ENCODE measurements at places on chromosomes 6 and 20.
A peak's percentile ranks its signal among the peaks of the same experiment; 100 is the strongest.

DNA sequence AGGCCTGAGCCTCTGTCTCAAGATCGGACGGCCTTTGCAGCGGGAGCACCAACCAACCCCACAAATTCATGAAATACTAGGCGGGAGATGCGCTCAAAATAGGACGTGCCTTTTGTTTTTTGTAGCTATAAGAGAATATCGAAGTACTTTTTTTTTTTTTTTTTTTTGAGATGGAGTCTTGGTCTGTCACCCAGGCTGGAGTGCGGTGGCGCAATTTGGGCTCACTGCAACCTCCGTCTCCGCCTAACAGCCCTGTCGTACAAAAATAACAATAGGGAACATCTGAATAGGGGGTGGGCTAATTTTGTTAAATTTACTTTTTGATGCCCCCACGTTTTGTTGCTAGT lies 5.9 kb upstream of the TUBB2A start:
- DNase-seq, result no peak

DNA sequence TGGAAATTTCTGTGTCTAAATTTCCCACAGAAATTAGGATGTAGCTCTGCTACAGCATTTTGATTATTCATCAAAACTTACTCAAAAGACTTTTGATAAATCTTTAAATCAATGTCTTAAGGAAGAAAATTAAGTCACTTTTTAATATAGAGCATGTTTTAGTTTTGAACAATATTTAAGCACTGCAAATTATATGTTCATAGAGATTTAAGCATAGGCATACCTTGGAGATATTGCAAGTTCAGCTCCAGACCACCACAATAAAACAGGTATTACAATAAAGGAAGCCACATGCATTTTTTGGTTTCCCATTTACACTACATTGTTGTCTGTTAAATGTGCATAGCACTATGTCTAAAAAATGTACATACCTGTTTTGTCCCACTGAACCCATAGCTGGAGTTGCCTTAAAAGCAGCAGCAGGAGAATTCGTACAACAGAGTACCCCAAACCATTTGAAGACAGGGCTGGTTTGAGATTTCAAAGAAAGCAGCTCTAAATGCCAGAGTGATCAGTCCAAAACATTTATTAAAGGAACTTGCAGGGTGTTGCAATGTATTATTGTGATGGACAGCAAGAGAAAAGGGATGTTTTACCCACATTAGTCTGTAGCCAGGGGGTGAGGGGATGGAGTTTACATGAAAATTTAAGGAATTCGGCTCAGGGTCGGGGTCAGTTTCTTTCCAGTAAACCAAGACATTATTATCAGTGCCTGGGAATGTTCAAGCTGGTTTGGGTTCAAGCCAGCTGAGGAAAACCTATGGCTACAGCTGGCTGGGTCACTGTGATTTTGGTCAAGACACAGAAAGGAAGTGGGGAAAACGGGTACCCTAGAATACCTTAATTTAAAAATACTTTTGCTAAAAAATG lies 6.3 kb upstream of the LOC128125822 start:
- no peak for DNase-seq

GRCh38 chr6:152068622-152069261 lies 261.3 kb downstream of the ESR1 start:
- no peak for DNase-seq

GRCh38 chr20:49775229-49775693 lies 37.4 kb upstream of the SLC9A8 start:
- no peak for DNase-seq

GRCh38 chr6:140445474-140446004 lies 1071.1 kb upstream of the CITED2 start:
- peak; percentile 34 for DNase-seq

- no peak for DNase-seq
Observed at GRCh38 chr20:25064561-25065071, 6.7 kb upstream of the ACSS1 start.

DNA sequence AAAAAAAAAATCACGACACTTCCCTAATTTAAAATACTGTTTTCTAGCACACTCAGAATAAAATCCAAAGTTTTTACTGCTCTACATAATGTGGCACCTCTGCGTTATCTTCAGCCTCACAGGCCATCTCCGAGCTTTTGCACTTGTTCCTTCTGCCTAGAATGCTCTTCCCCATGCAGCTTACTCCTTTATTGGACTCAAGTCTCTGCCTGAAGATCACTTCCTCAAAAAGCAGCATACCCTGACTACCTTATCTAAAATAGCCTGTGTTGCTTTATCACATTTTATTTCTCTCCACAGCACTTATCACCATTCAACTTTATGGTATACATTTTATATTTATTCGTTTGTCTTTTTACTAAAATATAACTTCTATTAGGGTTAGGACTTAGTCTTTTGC lies 2.3 kb downstream of the ZNF322 start:
- no peak for DNase-seq

DNA sequence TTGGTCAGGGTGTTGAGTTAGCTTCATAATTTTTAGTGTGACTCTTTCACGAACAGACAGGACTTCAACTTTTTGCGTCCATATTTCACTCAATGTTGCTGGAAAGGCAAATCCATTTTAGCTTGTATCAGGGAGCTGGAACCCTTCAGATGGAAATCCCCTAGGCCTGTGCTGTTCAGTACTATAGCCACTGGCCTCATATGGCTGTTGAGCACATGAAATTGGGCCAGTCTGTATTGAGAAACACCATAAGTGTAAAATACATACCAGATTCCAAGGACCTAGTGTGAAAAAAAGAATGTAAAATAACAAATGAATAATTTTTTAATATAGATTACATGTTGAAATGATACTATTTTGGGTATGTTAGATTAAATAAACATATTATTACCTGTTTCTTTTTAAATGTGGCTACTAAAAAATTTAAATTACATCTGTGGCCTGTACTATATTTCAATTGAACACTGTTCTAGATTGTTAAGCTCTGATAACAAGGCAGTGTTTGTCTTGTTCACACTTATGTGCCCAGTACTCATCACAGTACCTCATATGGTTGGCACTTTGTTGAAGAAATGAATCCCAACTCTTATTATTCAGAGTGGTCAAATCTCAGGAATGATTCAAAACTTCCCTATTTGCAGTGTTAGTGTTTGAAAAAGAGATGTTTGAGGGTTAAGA lies 34.3 kb downstream of the CTNNBL1 start:
- DNase-seq, result no peak

GRCh38 chr20:47611785-47612184 lies 110.1 kb downstream of the NCOA3 start:
- no peak for DNase-seq

GRCh38 chr6:27208042-27208441 lies 39.5 kb upstream of the PRSS16 start:
- DNase-seq, result no peak

DNA sequence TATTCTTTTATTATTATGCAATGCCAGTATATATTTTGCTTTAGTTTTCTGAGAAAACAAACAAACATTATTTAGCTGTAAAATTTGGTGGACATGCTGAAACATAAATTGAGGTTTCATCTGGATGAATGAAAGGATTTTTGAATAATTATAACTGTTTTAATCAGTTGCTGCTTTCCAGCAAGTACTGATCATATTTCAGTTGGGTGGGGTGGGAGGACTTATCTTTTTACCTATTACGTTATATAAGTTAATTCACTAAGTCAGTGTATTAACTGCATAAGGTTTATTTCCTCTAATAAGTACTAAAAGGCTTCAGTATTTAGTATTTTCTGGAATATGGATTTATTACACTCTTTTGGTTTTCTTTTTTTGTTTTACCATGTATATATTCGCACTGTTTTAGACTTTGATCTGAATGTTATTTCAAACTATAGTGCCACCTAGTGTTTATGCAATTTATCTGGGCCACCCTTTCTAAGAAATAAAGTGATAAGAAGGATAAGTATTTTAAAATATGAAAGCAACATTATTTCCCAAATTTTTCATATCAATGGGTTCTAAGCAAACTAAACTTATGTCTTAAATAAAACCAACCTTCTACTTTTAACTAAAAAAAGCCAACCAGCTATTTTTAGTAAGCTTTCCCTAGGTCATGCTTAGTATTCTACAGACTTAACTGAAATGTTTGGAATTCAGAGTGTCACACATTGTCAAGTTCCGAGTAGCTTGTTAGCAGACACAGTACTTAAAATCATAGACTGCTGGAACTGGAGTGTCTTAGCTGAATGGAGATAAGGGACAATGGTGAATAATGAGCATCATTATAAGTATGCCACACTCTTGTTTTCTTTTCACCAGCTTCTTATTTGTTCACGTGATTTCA lies 105.4 kb upstream of the MCHR2 start:
- no peak for DNase-seq

GRCh38 chr6:14144678-14145113 lies 27.1 kb downstream of the CD83 start:
- DNase-seq, result peak; percentile 8

- no peak for DNase-seq
Observed at GRCh38 chr6:148653138-148653776, 93.6 kb upstream of the UST start.

- no peak for DNase-seq
Observed at GRCh38 chr6:44464527-44465310, 77.2 kb downstream of the CDC5L start.

DNA sequence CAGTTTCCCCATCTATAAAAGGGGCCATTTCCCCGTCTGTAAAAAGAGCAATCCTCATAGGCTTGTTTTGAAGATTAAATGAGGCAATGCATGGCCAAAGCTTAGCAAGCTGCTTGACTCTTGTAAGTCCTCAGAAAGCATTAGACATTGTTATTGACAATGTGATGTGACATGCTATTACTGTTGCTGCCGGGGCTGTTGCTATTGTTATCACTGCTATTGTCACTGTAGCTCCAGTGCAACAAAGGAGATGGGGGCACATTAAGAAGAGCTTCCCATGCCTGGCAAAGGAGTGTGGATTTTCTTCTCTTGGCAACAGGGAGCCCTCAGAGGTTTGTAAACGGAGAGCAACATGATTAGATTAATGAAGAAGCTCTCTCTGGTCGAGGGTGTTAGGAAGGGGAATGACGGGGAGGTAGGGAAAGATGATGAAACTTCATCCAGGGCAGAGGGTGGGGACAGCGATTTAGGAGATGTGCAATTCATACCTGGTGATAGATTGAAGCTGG lies 33.1 kb upstream of the FAM83D start:
- DNase-seq, result no peak

DNA sequence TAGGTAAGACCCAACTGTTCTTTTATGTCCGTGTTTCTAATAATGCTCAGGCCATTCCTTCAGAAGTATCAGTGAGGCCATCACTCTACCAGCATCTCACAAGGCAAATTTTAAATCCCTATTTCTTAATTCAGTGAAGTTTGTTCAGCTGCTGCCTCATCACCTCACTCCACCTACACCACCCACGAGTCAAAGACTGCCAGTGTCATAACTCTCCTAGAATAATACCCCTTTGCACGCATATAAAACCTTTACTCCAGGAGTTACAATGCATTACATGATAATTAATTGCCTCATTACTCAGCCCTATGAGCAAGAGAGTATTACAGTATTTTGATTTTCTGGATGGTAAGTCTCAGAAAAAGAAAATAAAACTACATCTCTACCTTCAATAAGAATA lies 793.6 kb downstream of the TFAP2A start:
- peak; percentile 63 for DNase-seq

DNA sequence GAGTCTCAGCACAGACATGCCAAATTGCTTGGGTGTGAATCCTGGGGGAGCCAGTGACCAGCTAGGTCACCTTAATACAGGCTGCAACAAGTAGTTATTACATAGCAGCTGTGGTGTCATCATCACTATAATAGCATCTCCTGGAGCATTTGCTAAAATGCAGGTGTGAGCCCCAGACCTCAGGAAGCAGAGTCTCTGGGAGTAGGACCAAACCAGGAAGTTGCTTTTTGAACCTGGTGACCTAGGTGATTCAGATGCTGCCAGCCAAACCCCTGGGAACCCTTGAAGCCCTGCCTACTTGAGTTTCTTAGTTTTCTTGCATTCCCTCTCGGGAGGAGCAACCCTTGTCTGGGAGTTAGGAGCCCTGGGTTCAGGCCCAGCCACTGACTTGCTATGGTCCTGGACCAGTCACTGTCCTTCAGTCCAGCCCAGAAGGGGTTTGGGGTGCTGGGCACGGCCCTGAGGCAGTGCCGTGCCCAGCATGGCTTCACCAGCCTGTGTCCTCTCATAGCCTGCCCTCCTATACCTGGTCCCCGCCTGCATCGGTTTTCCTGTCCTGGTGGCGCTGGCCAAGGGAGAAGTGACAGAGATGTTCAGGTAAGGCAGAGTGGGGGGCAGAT lies 39.3 kb upstream of the ID1 start:
- no peak for DNase-seq

Measured in AG09309 (cell line).